ENCODE measurements at places on chromosomes 7 and 10.

DNA sequence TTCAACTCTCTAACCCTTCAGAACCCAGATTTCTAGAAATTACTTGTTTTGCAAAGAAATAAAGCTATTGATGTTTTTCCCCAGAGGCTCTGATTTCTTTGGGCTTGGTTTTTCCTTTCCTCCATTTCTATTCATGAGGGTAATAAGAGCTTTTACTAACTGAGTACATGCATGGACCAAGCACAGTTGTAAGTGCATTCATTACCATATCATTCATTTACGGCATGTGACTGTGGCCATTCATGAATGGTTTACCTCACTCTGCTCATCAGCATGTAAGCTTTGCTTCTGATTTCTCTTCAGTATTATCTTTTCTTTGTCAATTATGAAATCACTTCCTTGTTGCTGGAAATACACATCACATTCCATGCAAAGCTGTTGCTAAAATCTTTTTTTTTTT lies 42.4 kb downstream of the LAMB4 start:
- DNase-seq, result no peak

DNA sequence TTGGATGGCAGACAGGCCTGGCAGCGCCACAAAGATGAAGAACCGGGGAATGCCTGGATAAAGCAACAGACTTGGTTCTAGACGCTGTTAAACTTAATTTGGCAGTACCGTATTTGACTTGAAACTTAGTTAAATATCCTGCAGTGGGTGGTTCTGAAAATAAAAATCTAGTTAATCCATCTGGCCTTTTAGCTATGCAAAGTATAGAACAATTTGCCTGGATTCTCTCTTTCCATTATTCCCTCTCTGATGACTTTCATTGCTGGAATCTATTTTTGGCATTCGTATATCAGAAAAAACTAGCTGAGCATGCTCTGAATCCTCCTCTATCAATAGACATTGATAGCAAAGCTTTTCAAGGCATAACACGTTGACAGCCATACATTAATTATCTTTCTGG lies 203.6 kb downstream of the MACC1 start:
- DNase-seq, result no peak

GRCh38 chr7:101916876-101917275 lies 99.5 kb downstream of the CUX1 start:
- no peak for DNase-seq

GRCh38 chr10:78620985-78621799 lies 447.6 kb upstream of the ZMIZ1 start:
- DNase-seq, result no peak

DNA sequence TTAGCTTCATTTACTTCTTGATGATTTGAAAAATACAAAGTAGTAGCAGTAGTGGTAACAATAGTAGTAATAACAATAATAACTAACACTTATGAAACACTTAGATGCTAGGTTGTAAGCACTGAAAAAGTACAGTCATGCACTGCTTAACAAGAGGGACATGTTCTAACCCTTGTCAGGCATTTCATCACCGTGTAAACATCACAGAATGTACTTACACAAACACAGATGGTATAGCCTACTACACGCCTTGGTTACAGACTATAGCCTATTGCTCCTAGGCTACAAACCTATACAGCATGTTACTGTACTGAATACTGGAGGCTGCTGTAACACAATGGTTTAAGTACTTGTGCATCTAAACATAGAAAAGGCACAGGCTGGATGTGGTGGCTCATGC lies 60.6 kb downstream of the PUS7 start:
- no peak for DNase-seq

DNA sequence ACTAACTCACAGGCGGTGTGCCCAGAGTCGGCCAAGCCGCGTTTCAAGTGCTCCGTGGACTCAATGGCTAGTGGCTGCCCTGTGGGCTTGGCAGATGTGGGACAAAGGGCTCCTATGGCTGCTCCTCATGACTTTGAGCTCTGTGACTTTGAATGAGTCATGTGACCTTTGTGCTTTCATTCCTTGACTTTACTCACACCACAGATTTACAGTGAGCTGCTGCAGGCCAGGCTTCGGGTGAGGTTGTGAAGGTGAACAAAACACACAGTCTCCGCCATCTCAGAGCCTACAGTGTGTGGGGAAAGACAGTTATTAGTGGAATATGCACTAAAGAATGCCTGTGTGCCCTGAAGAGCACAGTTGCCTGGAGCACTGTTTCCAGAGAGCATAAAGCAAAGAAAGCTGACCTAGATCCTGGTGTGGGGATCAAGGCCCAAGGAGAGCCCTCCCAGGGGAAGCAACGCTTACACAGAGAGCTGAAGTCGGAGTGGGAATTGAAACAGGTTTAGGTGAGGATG lies 29.7 kb upstream of the PLEKHA1 start:
- no peak for DNase-seq

- no peak for DNase-seq
These were observed 45.9 kb downstream of the SVIL start for GRCh38 chr10:29588629-29589421.

DNA sequence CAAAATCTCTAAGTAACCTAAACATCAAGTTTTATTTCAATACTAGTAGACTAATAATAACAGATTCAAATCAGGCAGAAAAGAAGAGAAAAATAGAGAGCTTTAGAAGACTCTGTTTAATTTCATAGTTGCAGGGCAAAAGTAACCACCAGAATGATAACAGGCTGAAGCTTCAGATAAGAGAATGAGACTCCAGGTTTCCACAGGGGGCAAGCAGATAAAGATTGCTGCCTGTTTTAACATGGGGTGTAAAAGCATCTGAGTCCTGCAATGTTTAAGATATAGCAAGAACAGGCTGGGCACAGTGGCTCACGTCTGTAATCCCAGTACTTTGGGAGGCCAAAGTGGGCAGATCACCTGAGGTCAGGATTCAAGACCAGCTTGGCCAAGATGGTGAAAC lies 11.0 kb downstream of the CROT start:
- no peak for DNase-seq

DNA sequence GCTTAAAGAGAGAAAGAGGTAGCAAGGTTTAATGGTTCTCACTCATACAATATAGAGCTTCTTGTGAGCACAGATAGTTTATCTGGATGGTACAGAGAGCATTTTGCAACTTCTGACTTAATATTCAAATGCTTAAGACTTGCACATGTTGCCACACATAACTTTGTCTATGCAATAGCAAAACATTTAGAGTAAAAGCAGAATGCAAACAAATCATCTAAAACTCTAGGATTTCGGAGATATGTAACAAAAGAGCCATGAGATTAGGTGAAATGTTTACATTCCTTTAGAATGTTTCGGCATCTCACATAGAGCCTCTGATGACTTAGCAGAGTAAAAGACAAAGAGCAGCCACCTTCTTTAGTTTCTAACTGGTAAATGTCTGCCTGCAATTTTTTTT lies 717.1 kb upstream of the LRRN3 start:
- no peak for DNase-seq

- no peak for DNase-seq
These were observed 268.7 kb downstream of the SEMA3A start for GRCh38 chr7:83925860-83926259.

DNA sequence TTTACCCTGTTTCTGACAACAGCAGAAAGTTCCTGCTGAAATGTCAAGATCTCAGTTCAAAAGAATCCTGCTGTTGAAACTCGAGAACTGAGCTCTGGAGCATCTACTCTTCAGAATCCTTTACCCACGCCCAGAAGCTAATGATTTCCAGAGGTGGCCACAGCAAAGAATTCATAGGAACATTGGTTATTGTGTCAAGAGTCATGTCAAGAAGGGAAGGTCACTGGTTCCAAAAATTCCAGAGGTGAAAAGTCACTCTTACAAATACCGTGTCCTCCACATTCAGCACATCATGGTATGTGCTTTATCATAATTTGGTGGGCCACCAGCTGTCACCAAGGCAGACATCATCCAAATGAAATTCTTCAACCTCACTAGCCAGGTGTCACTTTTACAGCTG lies 394.4 kb upstream of the NPVF start:
- no peak for DNase-seq

GRCh38 chr7:36535866-36536664 lies 146.4 kb downstream of the ANLN start:
- DNase-seq, result no peak

DNA sequence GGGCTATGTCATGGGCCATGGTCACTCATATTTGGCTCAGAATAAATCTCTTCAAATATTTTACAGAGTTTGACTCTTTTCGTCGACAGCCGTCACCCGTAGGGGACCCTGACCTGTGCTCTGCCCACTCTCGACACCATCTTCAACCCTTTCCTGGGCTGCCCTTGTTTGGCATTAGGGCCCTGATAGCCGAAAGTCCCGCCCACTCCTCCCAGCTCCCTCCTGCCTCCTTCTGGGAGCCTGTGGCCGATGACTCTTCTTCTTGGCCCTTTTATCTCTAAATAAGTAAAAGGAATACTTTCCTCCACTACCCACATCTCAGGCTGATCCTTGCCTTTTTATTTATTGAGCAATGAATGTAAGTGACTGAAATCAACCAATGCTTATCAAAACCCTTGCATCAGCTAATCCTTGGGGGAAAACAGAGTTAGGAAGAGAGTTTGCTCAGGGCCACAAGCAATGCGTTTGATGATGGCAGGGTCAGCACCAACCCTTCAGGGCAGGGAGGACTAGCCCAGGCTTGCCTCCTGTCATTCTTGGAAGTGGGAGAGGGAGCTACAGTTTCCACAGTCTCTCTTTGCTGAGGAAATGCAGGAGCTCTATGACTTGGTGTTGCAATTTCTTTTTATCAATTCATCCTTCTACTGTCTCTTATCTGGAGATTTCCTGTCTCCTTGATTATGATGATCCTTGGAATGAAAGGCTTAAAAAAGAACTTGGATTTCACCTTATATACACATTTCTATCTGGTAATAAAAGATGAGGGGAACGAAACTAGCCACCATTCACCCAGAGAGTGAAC lies 218.2 kb upstream of the PODXL start:
- no peak for DNase-seq

DNA sequence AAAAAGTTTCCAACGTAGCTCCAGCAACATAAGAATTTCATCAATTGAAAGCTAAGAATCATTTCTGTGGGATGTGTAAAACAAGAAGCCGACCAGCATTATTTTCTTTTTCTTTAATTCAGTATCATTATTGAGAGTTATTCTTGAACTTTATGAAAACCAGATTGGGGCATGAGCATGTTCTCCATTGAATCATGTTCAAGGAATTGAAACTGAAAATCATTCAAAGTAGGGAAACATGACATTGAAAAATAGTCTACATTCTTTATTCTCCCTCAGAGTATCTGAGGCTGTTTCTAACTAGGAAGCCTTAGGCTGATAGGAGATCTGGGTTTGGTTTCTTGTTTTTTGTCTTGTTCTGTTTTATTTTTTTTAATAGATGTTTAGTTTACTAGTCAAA lies 253.7 kb downstream of the DYNC1I1 start:
- DNase-seq, result no peak

DNA sequence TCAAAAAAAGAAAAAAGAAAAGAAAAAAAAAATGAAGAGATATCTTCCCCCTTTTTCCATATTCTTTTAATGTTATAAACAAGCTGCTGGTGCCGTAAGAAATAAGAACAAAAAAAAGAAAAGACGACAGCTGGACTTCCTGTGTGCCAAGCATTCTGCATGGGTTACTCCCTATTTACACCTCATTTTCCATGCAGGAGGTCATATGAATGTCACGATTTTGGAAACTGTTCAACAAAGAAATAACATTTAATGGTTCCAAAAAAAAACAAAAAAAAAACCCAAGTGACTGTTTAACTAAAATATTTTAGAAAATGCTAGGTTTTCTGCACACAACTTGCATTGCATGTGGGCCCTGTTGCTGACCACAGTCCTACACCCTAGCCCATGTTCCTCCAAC lies 159.3 kb downstream of the TNS3 start:
- no peak for DNase-seq

- DNase-seq, result no peak
These were observed 177.0 kb downstream of the SND1 start for GRCh38 chr7:127828843-127829500.

DNA sequence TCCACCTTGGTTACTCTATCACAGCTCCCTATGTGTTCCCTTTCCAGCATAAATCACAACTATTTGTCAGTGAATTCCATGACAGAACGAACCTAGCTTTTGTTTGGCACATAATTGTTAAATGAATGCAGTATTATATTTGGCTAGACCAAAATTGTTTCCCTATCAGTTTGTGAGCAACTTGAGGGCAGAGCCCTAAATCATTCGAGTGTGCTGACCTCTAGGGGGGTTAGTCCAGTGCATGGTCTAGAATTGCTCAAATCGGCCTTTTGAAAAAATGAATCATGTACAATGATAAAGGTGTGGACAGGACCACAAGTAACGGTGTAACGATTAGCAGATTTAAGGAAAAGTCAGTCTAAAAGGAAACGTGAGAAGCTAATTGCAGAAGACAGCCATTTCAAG lies 475 bp upstream of the NRBF2 start:
- no peak for DNase-seq

DNA sequence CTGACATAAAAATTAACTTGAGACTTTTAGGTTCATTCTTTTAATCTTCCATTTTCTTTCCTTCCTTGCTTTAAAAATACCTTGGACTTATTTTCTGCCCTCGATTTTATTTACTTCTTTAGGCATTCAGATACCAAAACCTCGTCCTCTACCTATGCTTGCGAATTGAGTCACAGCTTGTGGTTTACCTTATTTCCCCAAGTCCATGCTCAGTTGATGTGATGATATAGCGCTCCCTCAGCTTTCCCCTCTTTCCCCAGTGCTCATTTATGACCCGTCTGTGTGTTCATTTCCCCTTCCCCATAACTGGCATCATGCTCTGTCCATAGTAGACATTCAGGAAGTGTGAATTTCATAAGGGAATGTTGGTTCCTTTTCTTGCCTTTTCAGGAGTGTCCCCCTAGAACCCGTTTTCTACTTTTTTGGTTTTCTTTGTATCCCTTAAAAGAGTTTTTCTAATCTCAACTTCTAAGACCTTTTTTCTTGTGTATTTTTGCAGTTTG lies 19.1 kb upstream of the PRKRIP1 start:
- DNase-seq, result no peak

DNA sequence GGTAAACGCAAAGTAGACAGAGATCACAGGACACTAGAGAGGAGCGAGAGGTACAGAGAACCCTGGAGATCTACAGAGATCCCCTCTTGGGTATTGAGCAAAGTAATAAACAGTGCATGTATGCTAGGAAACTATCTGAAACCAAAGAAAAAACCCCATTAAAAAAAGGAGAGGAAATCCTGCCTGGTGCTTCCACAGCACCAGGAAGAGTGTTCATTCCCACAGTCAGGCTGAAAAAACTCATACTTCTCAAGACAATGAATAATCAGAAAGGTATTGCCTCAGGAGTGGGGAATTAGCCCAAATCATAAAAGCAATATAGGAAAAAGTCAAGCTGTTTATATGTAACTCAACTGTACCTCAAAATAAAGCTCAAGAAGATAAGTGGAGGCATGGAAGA lies 59.1 kb downstream of the ANKRD26 start:
- DNase-seq, result peak; percentile 9

DNA sequence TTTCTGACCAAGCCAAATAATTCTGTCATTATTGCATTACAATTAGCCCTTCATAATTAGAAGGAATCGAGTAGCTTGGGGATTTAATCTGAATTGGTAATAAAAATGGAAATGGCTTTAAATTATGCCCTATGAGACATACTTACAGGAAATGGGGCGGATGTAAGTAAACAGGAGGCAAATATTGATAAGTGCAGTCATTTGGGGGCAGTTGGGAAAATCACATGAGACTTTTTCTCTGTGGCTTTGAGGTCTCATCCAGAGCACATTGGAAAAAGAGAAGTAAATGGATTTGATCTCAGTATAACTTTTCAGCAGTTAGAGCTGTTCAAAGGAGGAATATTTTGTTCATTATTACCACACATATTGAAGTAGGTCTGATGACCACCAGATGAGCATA lies 307.8 kb upstream of the POM121L12 start:
- no peak for DNase-seq
